ENCODE measurements at places on chromosomes 7 and 10.

DNA sequence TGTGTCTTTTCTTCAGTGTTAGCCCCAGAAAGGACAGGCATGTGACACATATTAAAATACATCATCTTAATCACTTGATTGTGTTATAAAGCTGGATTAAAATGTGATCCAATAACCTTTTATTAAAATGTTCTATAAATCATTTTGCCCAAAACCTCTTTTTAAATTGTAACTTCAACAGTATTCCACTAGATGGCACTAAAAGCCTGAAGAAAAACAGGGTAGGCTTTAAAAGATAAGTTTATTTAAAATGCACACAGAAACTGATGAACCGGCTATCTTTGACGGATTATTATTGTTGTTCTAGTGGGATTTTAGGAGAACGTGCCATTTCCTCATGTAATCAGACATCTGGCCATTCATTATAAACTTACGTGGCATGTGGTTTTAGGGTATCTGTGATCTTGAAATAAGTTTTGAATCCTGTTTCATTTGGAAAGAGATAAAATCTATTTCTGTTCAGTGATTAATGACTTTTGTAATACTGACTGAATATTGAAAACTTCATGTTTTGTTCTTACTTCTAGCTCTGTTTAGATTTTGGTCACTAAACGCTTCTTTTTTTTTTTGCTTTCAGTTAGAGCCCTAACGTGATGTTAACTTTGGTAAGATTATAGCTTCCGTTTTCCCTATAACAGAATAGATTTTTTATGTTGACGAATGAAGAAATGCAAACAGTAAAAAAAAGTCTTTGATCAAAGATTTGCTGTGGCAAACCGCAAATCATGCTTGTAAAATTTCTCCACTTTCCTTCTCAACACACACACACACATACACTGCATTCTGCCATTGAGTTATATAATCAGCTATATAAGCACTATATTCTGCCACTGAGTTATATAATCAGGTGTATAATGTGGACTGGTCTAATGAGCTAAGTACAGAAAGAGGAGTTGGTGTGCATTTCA lies 13.6 kb downstream of the VPS50 start:
- DNase-seq, result peak; percentile 57

GRCh38 chr7:5420067-5420880 lies 3.4 kb downstream of the TNRC18 start:
- DNase-seq, result peak; percentile 42

DNA sequence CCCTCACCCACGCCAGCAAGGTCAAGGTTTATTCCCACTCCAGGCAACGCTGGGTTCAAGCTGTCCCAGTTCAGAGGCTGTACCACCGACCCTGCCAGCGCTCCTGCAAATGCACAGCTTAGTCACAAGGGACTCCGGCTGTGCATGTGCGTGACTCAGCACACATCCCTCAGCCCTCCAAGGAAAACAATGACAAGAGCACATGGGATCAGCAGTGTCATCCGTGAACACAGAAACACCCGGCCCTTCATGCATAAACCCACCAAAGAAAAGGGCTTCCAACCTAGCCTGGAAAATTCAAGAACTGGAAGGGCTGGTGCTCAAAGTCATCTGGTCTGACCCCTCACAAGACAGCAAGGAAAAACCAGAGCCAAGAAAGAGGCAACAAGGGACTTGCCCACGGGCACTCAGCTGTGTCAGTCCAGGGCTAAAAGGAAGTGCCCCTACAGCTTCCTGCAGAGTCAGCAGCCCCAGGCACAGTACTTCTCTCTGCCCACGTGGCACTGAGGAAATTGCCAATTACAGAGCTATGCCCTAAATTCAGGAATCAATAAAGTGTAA lies 106.1 kb downstream of the KCNMA1 start:
- DNase-seq, result no peak

DNA sequence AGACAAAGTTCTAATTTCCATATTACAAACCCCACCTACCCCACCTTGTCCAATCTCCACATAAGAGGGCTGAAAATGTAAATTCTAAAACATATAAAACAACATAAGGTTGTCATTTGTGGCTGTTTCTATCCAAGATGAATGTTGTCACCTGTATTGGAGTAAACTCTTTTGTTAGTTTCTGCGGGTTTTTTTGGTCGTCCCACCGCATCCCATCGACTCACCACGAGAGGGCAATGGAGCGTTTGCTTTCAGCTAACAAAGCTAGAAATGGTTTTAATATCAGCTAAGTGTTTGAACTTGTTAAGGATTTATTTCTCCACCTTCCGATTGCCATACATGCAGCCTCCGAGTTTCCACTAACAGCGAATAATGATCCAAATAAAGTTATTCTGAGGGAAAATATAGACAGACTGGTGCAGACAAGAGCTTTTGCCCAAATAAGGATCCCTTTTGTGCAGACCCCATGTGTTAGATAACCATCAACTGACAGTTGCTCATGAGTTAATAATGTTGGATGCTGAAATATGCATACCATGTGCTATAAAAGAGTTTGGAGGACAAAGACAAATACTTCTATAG lies 137.2 kb downstream of the ARID5B start:
- peak; percentile 55 for DNase-seq

DNA sequence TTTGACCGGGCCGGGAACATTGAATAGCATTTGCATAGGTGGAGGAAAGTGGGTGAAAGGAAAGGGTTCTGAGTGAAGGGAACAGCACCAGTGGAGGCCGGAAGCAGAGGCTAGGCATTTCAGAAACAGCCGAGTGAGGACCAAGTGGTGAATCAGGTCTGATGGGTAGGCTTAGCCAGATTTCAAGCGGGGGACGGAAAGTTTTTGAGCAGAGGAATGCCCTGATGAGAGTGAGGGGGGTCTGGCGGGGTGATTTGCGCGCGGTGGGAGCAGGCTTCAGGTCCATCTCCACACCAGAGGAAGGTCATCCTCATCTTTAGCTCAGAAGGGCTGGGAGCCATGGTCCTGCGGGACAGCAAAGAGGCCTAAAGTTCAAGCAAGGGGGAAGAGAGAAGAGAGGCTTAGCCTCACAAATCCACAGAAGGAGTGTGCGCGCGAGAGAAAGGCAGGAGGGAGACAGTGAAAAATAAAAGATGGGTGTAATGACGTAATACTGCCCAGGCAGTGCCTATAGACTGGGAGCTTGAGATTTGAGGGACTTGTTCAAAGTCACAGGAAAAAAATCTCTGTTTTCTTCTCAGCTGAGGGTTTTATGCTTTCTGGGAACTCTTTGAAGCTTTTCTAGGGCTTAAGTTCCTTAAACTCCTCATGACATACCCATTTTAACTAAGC lies 1.0 kb upstream of the DENND2A start:
- no peak for DNase-seq

GRCh38 chr10:62911210-62911963 lies 95.2 kb upstream of the EGR2 start:
- DNase-seq, result no peak

GRCh38 chr7:114575098-114575497 lies 160.5 kb downstream of the FOXP2 start:
- DNase-seq, result peak; percentile 39

DNA sequence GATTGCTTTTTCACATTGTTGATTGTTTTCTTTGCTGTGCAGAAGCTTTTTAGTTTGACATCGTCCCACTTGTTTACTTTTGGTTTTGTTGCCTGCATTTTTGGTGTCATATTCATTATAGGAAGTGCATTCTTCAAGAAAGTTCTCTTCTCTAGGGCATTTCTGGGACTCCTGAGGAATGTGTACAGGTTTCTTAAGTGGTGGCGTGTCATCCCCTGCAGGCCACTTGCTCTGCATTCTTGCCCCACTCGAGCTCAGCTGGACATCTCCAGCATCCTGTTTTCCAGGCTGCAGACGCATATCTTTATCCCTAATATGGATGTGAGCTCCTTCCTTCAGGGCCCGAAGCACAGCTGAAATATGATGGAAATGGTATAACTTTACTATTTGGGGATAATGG lies 255.6 kb upstream of the HABP2 start:
- DNase-seq, result no peak

GRCh38 chr7:116990056-116990455 lies 36.8 kb downstream of the ST7 start:
- DNase-seq, result no peak

GRCh38 chr7:99551334-99551733 lies 580 bp downstream of the FAM200A start:
- DNase-seq, result no peak

GRCh38 chr10:90644165-90644564 lies 213.7 kb downstream of the HTR7 start:
- DNase-seq, result no peak

DNA sequence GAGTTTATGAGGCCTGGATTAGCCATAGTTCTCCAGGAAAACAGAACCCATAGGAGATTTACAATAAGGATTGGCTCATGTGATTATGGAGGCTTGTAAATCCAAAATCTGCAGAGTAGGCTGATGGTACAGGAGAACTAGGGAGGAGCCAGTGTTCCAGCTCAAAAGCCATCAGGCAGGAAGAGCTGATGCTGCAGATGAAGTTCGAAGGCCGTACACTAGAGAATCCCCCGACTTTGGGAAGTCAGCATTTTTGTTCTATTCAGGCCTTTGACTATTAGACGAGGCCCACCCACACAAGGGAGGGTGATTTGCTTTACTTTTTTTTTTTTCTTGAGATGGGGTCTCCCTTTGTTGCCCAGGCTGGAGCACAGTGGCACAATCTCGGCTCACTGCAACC lies 37.6 kb downstream of the KIN start:
- DNase-seq, result no peak

DNA sequence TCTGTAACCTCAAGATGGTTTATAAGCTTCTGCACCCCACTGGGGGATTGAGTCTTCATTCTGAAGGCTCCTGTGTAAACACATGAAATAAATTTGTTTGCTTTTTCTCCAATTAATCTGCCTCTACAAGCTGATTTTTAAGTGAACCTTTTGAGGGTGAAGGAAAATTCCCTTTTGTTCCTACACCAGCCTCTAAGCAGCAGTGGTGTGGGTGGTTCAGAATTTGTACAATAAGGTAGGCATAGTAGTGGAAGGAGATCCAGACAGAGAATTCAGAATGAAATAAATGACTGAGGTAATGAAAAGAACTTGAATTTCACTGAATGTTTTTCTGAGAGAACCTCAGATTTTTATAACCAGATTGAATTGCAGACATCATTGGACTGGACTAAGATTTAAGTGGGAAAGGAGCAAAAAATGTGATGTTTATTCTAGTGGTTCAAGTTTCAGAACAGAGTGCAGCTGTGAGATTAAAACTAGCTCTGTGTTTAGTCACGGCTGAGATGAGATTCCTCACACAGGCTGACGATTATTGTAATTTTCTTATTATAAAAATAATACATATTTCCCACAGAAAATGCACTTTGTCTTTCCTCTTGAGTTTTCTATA lies 1162.2 kb downstream of the TYW1 start:
- DNase-seq, result peak; percentile 54

DNA sequence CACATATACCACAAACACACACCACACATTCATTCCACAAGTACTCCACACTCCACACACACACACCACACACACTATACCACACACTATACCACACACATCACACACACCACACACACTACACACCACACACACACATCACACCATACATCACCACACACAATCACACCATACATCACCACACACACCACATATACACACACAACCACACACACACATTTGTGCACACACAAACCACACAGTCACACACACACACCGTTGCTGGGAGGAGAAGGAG lies 112.8 kb downstream of the PTPN20 start:
- DNase-seq, result no peak

DNA sequence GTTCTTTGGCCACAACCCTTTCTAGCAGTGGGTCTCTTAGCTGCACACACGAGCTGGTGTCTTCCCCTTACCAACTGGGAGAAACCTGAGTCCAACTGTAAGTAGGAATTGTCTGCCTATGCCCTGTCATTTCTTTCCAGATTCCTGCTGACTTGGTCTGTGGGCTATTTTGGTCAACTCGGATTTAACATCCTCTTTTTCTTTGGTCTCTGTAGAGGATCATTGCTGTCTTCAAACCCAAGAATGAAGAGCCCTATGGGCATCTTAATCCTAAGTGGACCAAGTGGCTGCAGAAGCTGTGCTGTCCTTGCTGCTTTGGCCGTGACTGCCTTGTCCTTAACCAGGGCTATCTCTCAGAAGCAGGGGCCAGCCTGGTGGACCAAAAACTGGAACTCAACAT lies 10.3 kb downstream of the PI4K2A start:
- DNase-seq, result no peak

- no peak for DNase-seq
These were observed 84.7 kb downstream of the CACNA2D1 start for GRCh38 chr7:82358923-82359322.

GRCh38 chr7:138324941-138325340 lies 135.1 kb upstream of the TRIM24 start:
- DNase-seq, result peak; percentile 21

- DNase-seq, result no peak
These were observed 66.8 kb downstream of the LRMDA start for GRCh38 chr10:75497997-75498883.

- DNase-seq, result peak; percentile 53
These were observed 155.2 kb upstream of the TPK1 start for GRCh38 chr7:144991041-144991440.

DNA sequence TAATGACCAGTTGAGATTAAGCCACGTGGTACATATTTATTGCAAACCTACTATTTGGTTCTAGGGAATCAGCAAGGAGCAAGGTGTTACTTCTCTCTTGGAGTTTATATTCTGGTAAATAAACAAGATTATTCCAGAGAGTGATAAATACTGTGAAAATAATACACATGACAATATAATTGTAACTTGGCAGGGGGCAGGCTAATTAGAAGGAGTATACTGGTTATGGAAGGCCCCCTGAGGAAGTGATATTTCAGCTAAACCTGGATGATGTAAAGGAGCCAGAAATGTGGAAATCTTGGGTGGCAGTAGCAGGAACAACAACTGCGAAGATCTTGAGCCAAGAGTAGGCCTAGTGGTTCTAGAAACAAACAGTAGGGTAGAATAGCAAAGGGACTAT lies 111.8 kb downstream of the SDK1 start:
- DNase-seq, result no peak

- DNase-seq, result no peak
These were observed 279.6 kb downstream of the PTPRN2 start for GRCh38 chr7:158308001-158308400.

GRCh38 chr7:7100432-7100849 lies 81.9 kb upstream of the C1GALT1 start:
- no peak for DNase-seq

DNA sequence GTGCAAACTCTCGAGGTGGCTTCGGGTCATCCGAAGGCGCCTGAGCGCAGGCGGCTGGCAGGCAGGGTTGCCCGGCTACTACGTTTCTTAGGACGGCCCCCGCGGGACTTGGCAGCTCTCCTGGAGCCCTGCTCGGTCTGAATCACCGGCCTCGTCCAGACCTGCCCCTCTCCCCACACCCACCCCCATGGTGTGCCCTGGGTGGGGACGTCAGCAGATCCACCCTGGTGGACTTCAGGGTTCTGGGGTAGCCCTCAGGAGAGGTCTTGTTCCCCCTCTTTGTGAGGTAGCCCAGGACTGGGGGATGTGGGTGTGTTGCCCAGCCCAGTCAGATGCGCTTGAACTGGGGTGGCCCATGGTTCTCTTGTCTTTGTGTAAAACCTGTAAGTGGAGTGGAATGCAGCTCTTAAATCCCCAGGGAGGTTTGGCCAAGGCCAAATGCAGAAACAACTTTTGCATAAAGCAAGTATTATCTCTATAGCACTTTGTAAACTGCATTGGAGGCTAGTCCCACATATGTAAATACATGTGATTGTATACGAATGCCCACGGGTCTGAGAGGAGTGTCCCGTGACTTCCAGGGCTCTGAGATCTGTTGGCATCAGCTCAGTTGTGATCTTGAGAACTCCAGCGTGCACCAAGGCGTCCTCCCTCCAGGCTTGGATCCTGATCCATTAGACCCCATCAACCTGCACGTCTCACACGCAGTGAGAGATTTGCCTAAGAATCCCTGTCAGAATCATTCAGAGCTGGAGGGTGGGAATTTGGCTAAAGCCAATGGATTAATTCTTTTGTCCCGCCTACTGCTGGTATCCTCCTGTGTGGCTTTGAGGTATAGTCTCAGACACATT lies 1.8 kb downstream of the PFKFB3 start:
- no peak for DNase-seq

All from NCI-H1092 treated with DMSO at 0.1 percent for 48 hours (cell line).